AG10803 (cell line): ENCODE measurements at places on chromosomes 7 and 10.

DNA sequence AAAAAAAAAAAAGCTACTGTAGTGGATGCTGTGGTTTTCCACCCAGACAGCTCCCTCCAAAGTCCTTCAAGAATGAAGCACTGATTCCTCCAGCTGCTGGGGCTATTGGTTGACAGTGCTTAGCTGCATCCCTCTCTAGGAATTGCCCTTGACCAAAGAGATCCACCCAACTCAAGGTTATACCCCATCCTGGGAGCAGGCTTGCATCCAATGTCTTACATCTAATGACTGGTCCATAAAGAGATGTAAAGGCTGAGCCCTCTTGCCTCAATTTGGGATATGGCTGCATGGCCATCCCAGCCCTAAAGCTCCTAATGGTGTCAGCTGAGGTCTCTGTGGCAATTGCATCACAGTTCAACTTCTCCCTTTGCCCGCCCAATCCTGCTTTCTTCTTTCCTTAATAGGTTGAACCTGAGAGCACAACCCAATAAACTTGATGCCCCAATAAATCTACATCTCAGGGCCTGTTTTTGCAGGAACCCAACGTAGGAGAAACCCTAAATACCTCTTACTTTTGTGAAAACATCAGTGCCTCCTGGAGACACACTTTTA, 4.4 kb downstream of the GPR37 start:
- no peak for DNase-seq

DNA sequence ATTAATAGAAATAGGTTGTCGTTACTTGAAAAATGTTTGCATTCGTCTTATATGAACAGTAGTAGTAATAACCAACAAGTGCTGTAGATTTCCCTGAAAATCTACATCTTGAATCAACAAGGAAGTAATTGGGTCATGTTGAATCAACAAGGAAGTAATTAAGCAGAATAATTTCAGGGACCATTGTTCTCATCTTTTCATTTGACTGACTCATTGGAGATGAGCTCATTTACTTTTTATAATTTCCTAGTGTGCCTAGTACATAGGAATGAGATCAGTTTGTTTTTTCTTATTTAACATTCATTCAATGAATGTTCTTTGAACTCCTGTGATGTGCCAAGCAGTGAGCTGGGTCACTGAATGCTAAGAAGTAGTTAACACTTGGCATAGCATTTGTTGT, 8.2 kb downstream of the CLDN12 start:
- no peak for DNase-seq

- DNase-seq = no peak
Measured at GRCh38 chr7:682810-683209, 43.7 kb upstream of the DNAAF5 start.

DNA sequence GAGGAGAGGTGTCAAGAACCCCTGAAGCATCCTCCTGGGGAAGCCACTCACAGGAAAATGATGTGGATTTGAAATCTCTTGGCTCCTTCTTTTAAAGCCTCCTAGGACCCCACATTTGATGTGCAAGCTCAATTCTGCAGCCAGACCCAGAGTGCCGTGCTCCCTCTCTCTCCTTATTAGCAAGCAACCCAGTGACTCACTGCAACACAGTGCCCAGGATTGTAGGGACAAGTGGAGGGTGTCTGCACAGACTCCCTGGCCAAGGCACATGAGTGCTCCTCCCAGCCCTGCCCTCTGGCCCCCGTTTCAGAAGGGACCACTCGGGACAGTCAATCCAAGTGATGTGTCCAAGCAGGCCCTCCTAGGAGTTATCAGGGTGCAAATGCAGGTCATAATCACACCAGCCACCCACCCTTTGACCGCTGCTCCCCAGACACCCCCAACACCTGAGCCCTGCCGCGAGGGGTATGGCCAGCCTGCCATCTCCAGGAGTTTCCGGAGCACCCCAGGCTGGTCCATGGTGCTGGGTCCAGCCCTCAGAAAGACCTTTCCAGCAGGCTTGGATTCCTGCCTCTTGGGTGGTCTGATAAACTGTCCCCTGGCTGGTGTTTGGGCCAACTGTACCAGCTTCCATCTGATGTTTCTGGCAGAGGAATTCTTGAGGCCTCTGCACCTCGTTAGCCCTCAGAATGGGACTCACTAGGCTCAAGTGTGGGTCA, 54.5 kb upstream of the CXCL12 start:
- no peak for DNase-seq

- DNase-seq = no peak
Measured at GRCh38 chr7:4815609-4816418, 40.4 kb downstream of the AP5Z1 start.

- DNase-seq = no peak
Measured at GRCh38 chr7:126698446-126698845, 554.3 kb downstream of the GRM8 start.

GRCh38 chr7:130850956-130851355, 116.9 kb upstream of the KLF14 start:
- DNase-seq = no peak

DNA sequence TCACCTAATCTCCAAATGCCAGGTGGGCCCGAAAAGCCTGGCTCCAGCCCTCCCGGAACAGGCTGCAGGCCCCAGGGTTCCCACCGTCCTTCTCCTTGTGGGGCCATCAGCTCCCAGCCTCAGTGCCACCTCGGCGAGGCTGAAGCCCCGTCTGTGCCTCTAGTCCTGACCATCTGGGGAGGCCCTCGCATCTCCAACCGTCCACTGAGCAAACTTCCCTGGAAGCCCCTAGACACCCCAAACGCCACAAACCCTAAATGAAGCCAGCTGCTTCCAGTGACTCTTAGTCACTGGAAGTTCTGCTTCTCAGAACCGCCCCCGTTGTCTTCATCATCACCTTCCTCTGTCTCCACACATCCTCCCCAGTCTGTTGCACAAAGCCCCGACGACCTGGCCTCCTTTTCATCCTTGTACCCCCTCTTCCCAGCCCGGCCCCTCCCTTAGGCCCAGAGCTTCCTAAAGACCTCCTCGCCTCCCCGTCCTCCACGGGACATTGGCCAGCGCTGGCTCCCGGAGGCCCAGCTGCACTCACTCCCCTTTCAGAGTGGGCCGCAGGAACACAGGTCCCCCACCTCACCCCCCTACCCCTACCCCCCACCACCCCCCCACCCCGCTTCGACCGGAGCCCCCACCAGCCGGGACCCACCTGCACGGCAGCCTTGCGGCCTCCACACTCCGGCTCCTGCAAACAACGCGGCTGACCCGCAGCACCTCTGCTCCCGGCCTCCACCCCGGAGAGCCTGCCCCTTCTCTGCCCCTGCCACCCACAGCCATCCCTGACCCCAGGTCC, 1.1 kb upstream of the DIP2C start:
- peak; percentile 28 for DNase-seq

DNA sequence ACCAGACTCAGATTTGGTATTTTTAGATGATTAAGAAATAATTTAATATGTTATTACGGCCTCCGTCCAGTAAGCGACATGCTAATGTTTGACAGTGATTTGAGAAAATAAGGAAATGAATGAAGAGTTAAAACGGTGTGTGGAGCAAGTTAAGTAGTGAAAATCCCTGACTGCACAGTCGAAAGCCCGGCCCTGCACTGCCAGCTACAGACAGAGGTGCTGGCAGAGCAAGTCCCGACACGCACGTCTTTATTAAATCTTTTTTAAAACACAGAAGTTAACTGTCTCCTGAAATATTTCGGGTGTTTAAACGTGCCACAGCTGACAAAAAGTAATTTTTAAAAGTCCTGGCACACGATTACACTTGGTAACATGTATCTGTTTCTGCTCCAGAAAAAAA, 293.4 kb upstream of the RNF32 start:
- DNase-seq = no peak

DNA sequence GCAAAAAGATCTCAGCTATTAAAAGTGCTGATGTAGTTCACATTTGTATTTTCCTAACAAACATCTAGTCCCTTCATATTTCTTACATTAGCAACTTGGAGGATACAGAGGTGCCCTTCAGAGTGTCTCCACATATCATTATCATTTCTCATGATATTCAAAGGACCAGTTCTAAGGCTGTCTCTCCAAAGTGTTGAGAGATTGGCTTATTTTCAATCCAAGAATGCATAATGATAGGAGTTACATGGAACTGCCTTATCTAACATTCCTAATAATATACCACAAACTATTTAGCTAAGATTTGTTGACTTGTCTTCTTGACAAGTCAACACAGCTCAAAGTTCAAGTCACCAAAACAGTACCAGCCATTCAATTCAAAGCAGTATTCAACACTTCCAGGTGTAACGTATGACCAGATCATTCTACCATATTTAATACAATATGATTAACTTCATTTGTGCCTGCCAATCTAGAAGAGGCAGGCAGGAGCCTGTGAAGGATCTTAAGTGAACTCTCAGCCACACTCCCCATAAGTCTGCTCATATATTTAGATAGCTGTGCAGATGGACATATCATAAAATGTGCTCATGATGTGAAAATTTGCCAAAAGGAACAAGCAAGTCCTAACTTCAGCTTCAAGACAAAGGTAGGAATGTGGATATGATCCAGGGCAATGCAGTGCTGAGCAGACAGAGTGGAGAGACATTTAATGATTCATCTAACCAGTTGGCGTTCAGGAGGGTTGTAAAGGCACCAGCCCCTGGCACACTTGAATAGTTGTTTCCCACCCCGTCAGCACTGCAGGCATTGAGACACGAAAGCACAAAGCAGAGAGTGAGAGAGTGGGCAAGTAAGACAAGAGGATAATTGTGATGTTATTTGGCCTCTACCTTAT, 108.3 kb downstream of the MTERF1 start:
- DNase-seq = no peak

- no peak for DNase-seq
Measured at GRCh38 chr7:1425292-1426136, 33.8 kb downstream of the MICALL2 start.

DNA sequence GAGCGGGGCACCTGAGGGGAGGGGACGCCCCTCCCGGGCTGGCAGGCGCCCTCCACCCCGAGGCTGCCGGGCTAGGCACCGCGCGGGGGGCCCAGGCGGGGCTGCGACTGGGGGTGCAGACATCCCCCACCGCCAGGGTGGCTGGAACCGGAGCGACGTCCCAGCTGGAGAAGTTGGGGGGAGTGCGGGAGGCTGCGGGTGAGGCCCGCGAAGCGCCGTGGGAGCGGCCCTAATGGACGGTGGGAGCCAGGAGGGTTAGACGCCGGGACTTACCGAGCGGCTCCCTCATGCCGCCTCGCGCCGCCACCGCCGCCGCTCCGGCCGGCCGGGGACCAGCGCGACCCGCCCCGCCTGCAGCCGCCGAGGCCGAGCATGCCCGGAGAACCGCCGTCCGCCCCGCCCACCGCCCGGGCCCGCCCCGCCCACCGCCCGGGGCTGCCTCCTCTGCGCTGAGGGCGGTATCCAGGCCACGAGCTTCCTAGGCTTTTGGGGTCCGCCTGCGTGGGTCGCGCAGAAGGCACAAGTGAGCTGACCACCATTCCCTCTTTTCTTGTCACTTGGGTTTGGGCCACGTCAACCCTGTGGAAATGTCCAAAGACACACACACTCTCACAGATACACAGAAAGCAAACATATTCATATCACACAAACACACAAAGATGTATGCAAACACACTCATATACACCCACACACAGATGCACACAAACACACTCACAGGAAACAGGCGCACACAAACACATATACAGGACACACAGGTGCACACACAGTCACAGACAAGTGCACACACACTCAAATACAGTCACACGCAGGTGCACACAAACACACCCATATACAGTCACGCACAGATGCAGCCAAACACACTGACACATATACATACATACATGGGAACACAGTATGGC, at the start of gene JCAD:
JCAD (minus strand) TSS at position 378 of the 899 bp plus-strand sequence. CDS start 11,774 bp downstream, outside the sequence.
- DNase-seq = peak; percentile 45

- no peak for DNase-seq
Measured at GRCh38 chr7:159097661-159098423, 46.8 kb downstream of the VIPR2 start.

DNA sequence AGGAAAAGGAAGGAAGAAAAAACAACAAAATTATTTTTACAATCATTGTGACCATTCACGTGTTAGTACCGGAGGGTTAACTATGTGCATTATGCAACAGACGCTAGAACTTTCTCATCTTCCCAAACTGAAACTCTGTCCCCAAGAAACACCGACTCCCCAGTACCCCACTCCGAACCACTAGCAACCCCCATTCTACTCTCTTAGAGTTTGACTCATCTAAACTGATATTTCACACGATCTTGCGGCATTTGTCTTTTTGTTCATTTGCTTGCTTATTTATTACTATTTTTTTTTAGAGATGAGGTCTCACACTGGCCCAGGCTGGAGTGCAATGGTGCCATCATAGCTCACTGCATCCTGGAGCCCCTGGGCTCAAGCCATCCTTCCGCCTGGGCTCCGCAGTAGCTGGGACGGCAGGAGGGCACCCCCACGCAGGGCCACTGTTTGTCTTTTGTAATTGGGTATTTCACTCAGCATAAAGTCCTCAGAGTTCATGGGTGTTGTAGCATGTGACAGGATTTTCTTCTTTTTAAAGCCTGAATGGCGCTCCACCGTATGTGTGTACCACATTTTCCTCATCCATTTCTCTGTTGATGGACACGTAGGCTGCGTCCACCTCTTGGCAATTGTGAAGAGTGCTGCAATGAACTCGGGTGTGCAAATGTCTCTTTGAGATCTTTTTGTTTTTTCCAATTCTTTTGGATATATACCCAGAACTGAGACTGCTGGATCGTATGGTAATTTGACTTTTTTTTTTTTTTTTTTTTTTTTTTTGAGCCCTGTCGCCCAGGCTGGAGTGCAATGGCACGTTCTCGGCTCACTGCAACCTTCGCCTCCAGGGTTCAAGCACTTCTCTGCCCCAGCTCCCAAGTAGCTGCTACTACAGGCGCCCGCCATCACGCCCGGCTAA, 9.5 kb downstream of the MNX1 start:
- no peak for DNase-seq

DNA sequence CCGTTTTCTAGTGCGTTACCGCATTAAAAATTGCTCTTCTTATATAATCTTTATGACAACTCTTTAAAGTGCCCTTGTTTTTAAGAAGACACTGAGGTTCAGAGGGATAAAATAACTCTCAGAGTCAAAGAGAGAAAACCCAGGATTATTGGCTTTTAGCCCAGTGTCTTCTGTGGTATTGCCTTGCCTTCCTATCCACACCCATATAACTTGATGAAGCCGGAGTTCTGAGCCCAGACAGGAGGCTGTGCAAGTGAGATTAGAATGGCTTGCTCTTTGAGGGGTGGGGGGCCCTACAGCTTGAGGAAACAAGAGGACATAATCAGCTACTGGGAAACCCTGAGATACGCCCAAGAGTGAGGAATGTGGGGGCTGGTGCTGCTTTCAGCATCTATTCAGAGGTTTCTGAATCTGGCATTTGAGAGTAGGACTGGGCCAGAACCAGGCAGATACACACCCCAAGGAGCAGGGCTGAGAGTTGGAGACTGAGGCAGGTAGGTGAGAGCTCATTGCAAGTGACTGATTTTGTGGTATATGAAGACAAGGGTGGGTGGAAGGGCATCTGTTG, 2.3 kb downstream of the PRXL2A start:
- DNase-seq = no peak

DNA sequence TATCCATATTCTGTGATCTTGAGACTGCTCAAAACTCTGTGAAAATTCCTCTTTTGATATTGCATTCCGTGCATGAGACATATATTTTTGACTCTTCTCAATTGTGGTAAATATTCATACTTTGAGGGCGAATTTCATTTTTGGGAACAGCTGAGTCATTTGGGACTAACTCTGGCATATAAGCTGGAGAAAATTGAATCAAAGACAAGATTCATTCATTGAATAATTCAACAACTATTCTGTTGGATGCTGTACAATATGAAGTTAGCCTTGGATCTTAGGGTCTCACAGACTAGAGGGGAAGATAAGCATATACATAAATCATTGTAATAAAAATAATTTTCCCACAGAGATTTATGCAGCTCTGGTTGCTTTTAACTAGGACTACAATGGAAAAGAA, 183.2 kb upstream of the NEBL start:
- no peak for DNase-seq
